ENCODE measurements at places on chromosomes 4 and X.

DNA sequence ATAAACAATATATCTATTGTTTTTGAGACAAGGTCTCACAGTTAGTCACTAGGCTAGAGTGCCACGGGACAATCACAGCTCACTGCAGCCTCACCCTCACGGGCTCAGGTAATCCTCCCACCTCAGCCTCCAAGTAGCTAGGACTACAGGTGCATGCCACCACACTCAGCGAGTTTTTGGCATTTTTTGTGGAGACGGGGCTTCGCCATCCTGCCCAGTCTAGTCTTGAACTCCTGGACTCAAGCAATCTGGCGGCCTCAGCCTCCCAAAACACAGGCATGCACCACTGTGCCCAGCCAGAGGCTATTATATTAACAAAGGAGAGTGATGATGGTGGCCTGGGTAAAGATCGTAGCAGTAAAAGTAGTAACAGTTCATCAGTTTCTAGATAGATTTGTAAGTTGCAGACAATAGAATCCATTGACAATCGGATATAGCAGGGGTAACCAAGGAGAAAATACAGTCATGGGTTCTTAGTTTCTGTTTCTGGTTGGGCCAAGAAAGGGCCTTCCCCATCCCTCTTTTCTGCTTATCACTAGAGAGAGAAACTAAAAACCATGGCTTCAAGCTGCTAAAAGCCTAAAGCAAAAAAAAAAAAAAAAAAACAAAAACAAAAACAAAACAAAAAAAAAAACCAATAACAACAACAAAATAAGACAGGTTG is 60.6 kb downstream of the ANXA10 start:
- no peak for DNase-seq

DNA sequence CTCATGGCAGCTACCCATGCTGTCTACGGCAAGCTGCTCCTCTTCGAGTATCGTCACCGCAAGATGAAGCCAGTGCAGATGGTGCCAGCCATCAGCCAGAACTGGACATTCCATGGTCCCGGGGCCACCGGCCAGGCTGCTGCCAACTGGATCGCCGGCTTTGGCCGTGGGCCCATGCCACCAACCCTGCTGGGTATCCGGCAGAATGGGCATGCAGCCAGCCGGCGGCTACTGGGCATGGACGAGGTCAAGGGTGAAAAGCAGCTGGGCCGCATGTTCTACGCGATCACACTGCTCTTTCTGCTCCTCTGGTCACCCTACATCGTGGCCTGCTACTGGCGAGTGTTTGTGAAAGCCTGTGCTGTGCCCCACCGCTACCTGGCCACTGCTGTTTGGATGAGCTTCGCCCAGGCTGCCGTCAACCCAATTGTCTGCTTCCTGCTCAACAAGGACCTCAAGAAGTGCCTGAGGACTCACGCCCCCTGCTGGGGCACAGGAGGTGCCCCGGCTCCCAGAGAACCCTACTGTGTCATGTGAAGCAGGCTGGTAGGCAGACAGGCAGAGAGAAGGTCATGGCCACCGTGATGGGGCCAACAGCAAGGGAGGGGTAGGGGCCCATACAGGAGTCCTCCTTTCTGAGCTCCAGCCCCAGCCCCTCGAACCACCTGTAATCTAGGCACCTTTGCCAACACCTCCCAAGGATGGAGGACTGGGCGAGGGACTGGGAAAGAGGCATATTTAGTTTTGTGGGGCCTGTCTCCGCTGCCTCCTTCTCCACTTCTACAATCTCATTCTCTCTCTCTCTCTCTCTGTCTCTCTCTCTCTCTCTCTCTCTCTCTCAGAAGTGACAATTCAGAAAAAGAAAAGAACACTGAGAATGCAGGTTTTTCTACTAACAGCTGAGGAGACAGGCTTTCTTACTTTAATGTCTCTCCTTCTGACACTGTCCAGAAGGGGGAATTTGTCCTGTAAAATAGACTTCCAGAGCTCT is 4.7 kb upstream of the TSPYL2 start:
- DNase-seq = no peak

DNA sequence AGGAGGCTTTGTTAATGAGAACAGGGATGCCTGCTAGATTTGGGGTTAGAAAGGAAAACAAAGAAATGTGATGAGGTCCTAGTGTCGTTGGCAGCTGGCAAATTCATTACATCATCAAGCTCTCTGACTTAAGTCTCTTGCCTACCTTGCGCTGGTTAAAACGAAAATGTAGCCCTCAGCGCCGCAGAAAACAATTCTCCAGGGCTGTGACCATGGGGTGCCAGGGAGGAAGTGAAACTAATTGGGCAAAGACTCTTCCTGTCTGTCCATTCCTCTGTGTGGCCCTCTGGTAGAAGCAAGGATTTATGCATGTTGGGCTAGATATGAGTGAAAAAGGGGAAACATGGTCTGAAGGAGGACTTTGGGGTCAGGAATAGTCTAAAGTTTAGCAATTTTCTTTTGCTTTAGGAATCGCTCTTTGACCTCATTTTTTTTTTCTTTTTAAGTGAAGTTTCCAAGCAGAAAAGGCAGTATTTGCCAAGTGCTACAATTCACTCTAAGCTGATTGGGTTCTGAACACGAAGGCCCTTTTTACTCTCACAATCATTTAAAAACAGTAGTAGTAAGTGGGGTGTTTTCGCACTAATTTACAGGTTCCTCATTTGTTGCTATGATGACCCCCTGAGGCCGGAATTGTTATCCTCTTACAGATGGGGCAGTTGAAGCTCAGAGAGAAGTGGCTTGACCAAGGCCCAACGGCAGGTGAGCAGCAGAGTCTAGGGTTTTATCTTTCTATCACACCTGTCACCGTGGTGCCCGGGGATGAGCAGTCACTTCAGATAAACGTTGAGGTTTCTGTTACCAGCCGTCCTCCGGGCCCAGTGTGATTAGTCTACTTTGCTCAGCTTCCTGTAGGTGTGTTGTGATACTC is 27.3 kb upstream of the CHRNA9 start:
- DNase-seq = no peak

- no peak for DNase-seq
These were observed 822 bp upstream of the SGMS2 start for GRCh38 chr4:107823870-107824349.

DNA sequence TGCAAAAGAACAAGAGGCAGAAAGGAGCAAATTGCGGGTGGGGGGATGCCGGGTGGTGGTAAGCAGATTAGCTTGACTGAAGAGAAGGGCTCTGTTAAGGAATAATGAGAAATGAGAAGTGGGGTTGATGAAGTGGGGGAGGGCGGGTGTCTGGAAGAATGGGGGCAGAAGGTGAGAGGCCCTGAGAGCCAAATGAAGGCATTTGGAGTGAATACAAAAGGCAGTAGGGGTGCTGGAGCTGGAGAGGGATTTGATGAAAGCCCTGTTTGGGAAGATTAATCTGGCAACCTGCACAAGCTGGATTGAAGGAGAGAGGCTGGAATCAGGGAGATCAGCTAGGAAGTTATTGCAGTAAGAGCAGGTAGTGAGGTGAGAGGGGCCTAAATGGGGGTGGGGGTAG is 82.1 kb downstream of the GUCY2F start:
- DNase-seq = no peak

DNA sequence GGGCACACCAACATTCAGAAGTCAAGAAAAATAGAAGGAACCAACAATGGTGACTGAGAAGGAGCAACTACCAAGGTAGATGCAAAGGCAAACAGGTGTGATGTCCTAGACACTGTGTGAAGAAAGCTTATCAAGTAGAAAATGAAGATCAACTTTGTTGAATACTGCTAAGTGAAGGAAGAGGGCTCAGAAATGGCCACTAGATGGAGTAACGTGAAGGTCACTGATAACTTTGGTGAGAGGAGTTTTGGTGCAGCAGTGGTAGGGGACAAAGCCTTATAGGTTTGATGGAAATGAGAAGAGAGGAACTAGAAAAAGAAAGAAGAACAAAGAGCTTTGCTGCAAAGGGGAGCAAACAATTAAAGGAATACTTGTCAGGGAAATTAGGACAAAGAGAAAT is 23.5 kb downstream of the OTC start:
- no peak for DNase-seq

- DNase-seq = no peak
These were observed 138.7 kb downstream of the FRYL start for GRCh38 chr4:48641401-48641800.

- DNase-seq = no peak
These were observed 40.9 kb upstream of the IL13RA2 start for GRCh38 chrX:115058276-115058675.

- DNase-seq = no peak
These were observed 542.0 kb upstream of the TENM3 start for GRCh38 chr4:181701214-181701613.

GRCh38 chrX:103878466-103879122 is 46.5 kb upstream of the RAB9B start:
- peak; percentile 81 for DNase-seq

GRCh38 chr4:159267869-159268285 is 165.0 kb downstream of the RAPGEF2 start:
- DNase-seq = no peak

GRCh38 chr4:186149872-186150271 is 41.5 kb upstream of the CYP4V2 start:
- DNase-seq = no peak

GRCh38 chr4:16866974-16867373 is 31.5 kb downstream of the LDB2 start:
- DNase-seq = no peak

DNA sequence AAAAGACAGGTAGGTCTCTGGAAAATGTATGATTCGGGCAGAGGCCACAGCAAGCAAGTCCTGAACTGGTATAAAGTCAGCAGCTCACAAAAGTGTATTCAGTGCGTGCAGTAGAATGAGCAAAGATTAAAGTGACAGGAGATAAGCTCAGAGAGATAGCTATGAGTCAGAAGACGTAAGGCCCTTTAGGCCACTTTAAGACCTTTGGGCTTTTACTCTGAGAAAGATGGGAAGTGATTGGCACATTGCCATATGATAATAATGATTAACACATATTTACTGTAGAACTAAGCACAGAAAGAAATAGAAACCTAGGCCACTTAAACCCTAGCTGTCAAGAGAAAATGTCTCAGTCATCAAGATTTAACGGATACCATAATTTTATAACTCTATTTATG is 51.7 kb downstream of the TBCK start:
- DNase-seq = no peak

DNA sequence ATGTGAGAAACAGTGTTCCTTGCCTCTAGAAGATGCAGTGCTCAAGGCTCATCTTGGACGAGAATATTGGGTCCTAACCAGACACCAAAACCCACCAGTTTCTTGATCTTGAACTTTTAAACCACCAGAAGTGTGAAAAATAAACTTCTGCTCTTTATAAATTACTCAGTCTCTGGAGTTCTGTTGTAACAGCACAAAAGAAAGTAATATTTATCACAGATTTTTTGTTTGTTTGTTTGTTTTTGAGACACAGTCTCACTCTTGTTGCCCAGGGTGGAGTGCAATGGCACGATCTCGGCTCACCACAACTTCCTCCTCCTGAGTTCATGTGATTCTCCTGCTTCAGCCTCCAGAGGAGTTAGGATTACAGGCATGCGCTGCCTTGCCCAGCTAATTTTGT is 371.1 kb upstream of the NDST4 start:
- no peak for DNase-seq

DNA sequence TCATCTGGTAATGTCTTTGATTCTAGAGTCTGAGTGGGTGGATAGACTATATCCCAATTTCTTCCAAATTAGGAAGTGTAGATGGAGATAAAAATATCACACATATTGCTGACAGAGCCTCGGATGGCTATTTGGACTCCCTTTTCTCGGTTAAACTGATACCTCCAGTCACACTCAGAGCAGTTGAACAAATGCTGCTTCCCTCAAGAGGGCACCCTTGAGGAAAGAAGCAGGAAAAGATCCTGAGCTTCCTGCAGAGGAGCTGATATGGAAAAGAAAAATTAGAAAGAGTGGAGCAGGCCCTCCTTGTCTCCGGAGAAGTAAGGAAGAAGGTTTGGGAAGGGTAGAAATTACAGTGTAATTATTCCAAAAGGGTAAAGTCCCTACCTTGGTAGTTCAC is 96.2 kb upstream of the CCSER1 start:
- DNase-seq = no peak

DNA sequence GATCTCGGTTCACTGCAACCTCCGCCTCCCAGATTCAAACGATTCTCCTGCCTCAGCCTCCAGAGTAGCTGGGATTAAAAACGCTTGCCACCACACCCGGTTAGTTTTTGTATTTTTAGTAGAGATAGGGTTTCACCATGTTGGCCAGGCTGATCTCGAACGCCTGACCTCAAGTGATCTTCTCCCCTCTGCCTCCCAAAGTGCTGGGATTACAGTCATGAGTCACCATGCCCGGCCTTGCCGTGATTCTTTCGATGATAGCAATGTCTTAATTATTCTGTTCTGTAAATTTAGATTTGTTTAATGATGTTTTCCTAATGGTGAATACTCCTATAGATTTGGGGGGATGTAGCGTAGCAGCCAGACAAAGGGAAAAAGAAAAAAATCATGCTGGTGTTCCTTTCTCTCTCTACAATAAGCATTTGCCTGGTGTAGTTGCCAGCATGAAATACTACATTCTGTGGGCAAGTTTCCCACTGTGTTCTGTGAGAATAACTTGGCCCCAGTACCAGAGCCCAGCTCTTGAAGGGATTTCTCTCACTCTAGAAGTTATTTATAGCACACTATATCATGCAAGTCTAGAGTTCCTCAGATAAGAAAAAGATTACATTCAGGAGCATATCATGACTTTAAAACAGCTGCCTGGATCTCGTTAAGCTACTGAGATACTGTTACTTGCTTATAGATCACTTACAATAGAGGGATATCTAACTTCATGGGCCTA is 15.4 kb downstream of the NIPAL1 start:
- no peak for DNase-seq

GRCh38 chr4:15888515-15888914 is 50.0 kb downstream of the FGFBP1 start:
- DNase-seq = no peak

- no peak for DNase-seq
These were observed 231.4 kb upstream of the MID1 start for GRCh38 chrX:10851809-10852208.

DNA sequence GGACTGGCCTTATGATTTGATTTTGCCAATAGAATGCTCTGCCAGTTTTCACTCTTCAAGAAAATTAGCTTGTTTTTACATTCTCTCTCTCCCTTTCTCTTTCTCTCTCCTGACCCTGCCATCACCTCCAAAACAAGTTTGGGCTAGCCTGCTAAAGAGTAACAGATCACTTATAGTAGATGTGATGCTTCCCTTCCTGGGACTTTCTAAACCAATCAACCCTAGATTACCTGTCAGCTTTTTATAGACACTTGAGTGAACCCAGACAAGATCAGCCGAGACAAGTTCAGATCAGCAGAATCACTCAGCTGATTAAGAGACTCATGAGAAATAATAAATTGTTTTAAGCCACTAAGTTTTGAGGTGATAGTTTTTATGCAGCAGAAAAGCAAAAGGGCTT is 521.2 kb downstream of the ANKRD50 start:
- DNase-seq = no peak
